Smooth muscle cell of bladder (primary cell): ENCODE measurements at places on chromosomes 7 and 10. TPM values are rescaled to one million over a fixed set of nuclear protein-coding genes. Genes with fewer than 3 reads are reported as not detected.

Gene COBL
- 0.09 and 0.28 TPM in 2 replicates for total RNA-seq

Gene TRIM50
- not detected in 2 replicates for total RNA-seq

Gene TES
- 36.1 and 49.2 TPM in 2 replicates for total RNA-seq

Gene MYH16
- total RNA-seq, result not detected in 2 replicates
